ENCODE measurements at places on chromosomes 11 and 22.

DNA sequence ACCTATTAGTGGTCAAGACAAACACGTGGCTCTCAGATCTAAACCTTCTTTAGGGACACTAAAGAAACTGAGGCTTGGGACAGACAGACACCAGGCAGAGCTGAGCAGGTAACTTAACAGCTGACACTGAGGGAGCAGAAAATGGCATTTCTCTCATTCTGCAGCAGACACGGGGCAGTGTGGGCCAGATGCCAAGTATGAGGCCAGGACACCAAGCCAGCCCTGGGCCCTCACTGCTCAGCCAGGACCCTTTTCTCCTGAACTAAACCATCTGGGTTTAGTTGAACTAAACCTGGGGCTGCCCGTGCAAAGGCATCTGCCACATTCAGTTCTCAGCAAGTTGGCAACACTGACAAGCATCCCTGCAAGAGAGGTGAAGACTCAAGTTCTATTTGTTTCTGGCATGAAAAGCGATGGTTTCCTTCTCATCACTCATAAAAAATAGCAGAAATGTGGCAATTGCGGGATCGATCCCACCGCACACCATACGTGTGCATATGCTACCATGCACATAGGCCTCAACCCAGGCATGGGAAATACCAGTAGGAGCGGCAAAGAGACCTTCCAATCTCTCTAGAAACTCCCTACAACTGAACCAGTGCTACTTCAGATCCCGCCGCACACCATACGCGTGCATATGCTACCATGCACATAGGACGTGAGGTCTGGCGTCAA lies 100.1 kb upstream of the BID start:
- no peak for DNase-seq

- DNase-seq = no peak
Measured at GRCh38 chr11:65473278-65473860, 25.5 kb upstream of the MALAT1 start.

DNA sequence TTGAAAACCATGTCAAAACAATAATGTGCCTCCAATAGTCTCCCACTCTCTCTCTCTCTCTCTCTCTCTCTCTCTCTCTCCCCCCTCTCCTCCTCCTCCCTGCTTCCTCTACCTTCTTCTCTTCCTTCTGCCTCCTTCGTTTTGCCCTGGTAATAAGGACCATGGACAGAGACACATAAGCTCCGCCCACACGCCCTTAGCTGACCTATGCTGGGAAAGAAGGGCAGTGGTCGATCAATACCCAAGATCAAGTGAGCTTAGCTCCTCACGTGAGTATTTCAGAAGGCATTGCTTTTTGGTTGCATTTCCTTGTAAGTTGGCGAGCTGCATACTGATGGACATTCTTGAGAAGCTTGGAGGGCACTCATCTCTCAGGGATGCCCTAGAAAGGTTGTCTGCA lies 194.8 kb downstream of the MIAT start:
- no peak for DNase-seq

DNA sequence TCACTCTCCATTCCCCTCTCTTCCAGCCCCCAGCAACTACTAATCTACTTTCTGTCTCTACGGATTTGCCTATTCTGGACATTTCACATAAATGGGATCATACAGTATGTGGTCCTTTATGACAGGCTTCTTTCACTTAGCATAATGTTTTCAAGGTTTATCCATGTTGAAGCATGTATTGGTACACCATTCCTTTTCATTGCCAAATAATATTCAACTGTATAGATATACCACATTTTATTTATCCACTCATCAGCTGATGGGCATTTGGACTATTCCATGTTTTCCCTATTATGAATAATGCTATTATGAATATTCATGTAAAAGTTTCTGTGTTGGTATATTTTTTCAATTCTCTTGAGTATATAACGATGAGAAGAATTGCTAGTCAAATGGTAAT lies 54.5 kb downstream of the MRTFA start:
- DNase-seq = no peak

GRCh38 chr22:19766240-19766510 lies 5.6 kb downstream of the TBX1 start:
- no peak for DNase-seq

- no peak for DNase-seq
Measured at GRCh38 chr11:57406337-57406904, 16.0 kb upstream of the PRG2 start.
